ENCODE measurements at places on chromosomes 3 and 15.

GRCh38 chr15:52085299-52085698, 27.3 kb downstream of the BCL2L10 start:
- DNase-seq, result no peak

GRCh38 chr3:170240671-170241070, 18.4 kb downstream of the PRKCI start:
- DNase-seq, result no peak

- DNase-seq, result no peak
Measured at GRCh38 chr3:158453865-158454264, 117.1 kb upstream of the MLF1 start.

DNA sequence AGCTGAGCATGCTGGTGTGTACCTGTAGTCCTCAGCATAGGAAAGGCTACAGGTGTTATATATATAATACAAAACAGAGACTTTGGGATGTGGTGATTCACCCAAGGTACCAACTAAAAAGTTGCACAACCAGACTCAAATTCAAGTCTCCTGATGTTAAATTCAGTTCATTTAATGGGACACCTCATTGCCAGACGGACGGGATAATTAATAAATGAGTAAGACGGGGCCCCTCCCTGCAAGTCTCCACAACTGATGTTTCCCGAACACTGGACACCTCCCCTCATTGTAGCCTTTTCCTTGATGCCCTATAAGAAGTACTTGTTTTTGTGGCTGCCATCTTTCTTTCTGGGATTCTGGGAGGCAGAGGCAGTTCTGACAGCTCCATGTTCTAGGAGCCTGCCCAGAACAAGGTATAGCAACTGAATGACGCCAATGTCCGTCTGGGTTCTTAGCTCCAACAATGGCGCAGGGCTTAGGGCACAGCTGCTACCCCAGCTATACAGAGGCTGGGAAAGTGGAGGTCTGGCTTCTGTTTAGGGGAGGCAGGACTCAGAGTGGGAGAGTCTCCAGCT, 50.7 kb downstream of the CDC25A start:
- DNase-seq, result no peak

DNA sequence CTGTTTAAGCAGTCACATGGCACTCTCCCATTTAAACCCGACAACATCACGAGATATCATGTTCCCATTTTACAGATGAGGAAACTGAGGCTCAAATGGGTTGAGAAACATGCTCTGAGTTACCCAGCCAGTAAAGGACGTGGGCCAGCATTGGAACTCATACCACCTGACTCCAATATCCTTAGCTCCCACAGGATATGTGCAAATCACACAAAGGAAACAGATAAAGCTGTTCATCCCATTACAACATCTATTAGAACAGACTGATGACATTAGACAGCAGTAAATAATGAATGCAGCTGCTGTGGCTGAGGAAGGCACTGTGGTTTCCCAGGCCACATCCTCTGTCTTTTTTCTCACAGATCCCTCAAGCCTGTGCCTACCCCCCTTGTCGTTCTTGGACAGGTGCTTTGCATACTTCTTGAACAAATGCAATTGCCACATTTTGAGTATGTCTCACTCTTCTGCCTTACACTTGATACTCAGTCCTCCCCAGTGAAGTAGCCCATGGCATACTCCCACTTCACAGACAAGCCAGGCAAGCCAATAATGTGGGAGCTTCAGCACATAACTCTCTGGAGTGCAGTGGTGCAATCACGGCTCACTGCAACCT, 17.7 kb downstream of the FRMD4B start:
- no peak for DNase-seq

DNA sequence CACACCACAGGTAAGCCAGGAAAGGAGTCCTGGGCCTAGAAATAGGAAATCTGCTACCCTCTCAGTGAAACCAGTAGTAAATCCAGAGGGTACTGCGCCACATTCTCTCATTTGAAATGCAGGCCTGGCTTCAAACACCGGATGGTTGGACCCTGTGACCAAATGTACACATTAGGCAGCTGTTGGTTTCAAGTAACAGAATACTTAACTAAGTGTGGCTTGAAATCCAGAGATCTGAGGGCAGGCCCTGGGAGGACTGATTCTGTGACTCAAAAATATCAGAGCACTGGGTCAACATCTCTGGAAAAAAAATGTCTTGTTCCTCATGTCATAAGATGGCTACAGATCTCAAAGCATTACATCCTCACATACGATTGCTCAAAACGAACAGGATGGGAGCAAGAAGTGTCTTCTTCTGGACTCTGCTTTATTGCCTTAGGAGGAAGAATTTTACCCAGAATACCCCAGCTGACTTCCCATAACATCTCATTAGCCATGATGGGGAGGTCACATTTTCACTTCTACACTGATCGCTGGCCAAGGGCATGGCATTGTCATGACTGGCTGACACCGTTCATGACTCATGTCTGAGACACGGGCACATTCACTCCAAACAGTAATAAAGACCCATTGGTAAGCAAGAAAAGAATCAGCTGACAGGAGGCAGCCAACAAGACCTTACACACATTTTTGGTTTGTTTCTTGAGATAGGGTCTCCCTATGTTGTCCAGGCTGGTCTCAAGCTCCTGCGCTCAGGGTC, 166.0 kb downstream of the ARRDC4 start:
- no peak for DNase-seq

DNA sequence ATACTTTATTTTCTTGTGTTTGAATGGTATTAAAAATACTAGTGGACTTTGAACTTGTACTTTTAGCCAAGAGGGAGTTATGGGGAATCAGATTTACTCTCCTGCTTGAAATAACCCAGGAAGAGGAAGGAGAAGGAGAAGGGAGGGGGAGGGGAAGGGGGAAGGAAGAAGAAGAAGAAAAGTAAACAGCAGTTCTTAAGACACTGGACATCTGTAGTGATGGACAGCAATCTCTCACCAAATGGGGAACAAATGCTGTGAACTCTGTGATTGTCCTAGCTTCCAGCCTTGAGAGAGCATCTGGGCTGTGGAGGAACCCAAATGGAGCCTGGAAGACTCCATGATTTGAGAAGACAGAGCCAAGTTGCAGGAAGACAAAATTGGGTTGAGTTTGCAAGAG, 52.0 kb downstream of the VPS8 start:
- no peak for DNase-seq

- DNase-seq, result no peak
Measured at GRCh38 chr3:8777978-8778267, 8.5 kb upstream of the OXTR start.

GRCh38 chr3:153591561-153592245, 429.7 kb downstream of the RAP2B start:
- no peak for DNase-seq

- DNase-seq, result no peak
Measured at GRCh38 chr3:42216302-42216701, 49.7 kb downstream of the CCK start.

DNA sequence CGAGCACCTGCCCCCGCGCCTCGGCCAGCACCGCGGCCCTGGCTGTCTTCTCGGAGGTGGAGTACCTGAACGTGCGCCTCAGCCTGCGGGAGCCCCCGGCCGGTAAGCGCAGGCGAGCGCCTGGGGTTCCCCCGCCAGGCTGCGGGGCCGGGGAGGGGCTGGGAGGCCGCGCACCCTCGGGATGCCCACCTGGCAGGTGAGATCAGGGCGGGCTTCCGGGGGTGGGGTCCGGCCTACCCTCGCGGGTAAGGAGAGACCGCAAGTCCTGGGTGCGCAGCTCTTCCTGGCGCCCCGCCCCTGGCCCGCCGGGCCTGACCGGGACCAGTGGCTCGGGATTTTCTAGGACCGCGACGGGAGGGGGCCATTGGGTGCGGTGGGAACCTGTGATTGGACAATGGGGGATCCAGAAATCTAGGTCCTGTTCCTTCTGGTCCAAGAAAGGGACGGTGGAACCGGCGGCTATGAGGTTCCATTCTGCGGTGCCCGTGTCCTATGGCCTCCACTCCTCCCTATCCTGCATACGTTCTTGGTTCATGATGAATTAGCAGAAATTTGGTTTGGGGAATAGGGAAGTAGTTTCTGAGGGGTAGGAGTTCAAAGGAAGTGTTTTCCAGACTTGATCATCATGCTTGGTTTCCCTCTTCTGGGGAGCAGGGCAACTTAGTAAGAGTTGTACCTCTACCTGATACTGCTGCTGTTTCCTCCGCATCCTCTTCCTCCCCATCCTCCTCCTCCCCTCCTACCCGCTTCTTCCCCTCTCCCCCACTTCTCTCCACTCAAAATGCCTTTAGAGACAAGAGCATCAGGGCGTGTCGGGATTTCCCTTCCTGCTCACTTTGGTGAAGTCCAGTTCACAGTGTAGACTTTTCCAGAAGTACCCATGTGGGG, 808 bp downstream of the ARRDC4 start:
- no peak for DNase-seq

GRCh38 chr3:174958671-174959328, 99.7 kb downstream of the NAALADL2 start:
- no peak for DNase-seq

DNA sequence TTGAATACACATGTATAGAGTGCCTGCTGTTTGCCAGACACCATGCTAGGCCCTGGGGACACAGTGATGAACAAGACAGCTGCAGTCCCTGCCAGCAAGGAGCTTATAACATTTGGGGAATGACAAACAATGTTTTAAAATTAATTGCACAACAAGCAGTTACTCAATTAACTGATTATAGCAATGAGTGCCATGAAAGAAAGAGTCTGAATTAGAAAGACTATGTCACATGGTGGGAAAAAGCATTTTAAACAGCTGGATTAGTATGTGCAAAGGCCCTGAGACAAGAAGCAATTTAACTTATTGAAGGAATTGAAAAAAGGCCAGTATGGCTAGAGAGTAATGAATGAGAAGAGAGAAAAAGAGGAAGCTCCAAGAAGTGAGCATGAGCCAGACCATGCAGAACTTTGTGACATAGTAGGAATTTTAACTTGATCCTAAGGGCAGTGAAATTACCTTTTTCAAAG, 64.5 kb upstream of the PLXNA1 start:
- DNase-seq, result no peak

GRCh38 chr15:90184786-90185704, 16.1 kb upstream of the SEMA4B start:
- peak; percentile 30 for DNase-seq

- no peak for DNase-seq
Measured at GRCh38 chr3:113409676-113410075, 31.6 kb downstream of the CFAP44 start.

- no peak for DNase-seq
Measured at GRCh38 chr3:14412831-14413380, 10.5 kb downstream of the SLC6A6 start.

- DNase-seq, result no peak
Measured at GRCh38 chr3:46393554-46394434, 13.1 kb downstream of the CCR5AS start.
